ENCODE measurements at places on chromosomes 1 and 21.

GRCh38 chr1:228455715-228456114 lies 31.5 kb upstream of the RNF187 start:
- DNase-seq, result no peak

GRCh38 chr1:232878086-232878485 lies 72.3 kb upstream of the NTPCR start:
- DNase-seq, result no peak

GRCh38 chr1:4150262-4150661 lies 250.2 kb upstream of the C1orf174 start:
- DNase-seq, result no peak

- no peak for DNase-seq
Observed at GRCh38 chr1:97088391-97088790, 366.8 kb downstream of the PTBP2 start.
